ENCODE measurements at places on chromosomes 6 and 20.

- no peak for DNase-seq
These were observed 12.2 kb downstream of the TREM1 start for GRCh38 chr6:41274256-41274655.

- DNase-seq = no peak
These were observed 34.5 kb downstream of the TXLNB start for GRCh38 chr6:139257291-139257690.

GRCh38 chr6:116387374-116387773 is 16.6 kb downstream of the DSE start:
- DNase-seq = no peak

DNA sequence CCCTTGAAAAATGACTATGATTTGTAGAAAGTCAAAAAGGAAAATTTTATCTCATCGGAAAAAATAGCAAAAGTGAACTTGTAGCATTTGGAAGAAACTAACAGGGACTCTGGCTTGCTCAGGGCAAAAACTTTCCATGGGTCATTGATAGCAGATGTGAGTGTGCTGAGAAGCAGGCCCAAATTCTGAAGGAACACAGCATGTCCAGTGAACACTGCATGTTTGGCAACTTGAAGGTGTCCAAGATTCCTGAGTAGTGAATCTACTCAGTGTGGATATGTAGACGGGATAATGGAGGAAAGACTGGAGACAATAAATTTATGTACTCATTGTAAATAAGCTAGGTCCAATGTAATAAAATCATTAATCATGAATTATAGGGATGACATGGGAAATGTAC is 8.2 kb downstream of the SLC17A2 start:
- no peak for DNase-seq

GRCh38 chr20:8315639-8316573 is 183.8 kb downstream of the PLCB1 start:
- DNase-seq = no peak

DNA sequence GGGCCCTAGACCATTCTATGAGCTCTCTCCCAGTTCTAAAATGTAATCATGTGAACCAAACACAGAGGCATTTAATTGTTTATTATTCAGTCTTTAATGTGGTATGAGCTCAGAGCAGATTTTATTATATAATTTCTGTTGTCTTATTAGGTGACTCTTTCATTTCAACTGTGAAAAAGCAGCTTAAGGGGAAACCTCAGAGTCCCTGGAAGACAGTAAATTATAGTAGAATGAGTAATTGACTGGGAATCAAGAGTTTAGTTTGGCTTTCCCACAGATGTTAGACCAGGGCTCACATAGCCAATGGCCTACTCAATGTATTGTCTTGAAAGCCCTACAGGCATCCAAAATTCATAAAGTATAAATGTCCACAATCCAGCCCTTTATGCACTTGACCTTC is 390.4 kb upstream of the SLC35B3 start:
- DNase-seq = peak; percentile 35

DNA sequence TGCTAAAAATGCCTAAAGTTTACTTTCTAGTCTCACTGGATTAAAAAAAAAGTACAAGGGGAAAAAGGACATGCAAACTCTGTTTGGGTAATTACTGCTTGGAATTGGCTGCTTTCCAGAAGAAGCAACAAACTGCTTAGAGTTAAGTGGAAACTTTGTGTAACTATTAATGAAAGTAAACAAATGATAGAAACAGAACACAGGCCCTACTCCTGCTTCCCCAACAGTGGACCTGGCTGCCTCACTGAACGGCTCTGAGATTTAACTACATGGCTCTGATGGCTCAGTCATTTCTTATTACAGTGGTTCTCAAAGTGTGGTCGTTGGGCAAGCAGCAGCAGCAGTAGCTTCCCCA is 108.5 kb downstream of the MAN1A1 start:
- no peak for DNase-seq
